ENCODE measurements at places on chromosomes 11 and 22.

DNA sequence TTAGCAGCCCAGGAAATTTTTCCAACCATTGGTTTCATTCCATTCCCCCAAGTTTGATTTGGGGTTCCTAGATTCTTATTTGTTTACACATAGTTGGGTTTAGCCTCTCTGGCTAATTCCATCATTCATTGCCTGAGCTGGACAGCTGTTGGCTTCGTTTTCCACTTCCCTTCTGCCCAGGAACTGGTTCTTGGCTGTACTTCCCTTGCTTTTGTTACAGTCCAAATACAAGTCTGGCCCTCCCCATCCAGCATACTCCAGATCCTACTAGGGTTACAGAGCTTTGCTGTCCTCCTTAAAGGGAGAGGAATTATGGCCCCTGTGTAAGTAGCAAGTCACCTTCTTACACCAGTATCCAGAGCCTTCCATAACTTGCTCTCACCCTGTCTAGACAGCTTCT lies 356.3 kb downstream of the FAT3 start:
- DNase-seq = no peak

DNA sequence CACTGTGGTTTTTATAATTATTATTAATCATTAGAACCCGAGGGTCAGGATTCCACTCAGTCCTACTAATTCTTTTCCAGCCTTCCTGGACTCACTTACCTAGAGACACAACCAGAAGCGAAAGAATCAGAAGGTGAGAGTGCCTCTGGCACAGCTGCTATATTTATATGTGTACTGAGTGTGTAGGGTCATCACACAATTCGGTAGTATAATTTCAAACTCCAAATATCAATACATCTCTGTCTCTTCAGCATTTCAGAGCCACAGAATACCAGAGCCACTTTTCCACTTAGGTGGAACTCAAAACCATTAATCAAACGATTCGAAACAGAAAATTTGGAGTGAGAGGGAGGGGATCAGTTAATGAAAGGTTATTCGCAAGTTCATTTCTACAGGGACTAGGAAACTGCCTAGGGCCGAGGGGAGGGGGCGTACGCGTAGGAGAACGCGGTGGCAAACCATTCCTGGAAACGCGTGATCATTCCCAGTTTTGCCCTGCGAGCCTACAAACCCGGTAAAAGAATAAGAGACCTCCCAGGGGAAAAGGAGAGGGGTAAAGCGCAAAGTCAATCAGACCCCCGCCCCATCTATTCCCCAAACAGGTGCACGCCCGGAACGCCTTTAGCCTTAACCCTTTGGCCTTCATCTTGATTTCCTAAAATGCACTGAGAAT lies 5.4 kb downstream of the BSX start:
- no peak for DNase-seq

GRCh38 chr11:134248910-134249480 lies 4.2 kb downstream of the THYN1 start:
- no peak for DNase-seq

GRCh38 chr11:45605051-45605450 lies 60.4 kb downstream of the CHST1 start:
- no peak for DNase-seq

- peak; percentile 44 for DNase-seq
These were observed 15.8 kb downstream of the LINC01488 start for GRCh38 chr11:69497221-69497787.
